ENCODE measurements at places on chromosomes 6 and 20.
A peak's percentile ranks its signal among the peaks of the same experiment; 100 is the strongest.

GRCh38 chr6:29426654-29427053, 11.9 kb downstream of the OR12D1 start:
- no peak for DNase-seq

DNA sequence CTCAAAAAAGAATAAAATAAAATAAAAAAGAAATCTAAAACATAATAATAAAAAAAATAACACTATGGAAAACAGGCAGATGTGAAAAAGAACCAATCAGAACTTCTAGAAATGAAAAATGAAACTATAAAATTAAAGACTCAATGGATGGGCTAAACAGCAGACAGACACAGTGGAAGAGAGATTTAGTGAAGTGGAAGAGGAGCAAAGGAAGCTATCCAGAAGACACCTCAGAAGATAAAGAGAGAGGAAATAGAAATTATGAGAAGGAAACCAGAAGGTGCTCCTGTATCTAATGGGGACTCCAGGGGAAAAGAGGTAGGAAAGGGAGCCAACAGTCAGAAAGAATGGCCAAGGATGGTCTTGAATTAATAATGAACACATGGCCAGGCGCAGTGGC, 18.5 kb downstream of the LAMA5 start:
- no peak for DNase-seq

GRCh38 chr20:19624221-19624965, 133.7 kb upstream of the RIN2 start:
- DNase-seq = no peak

DNA sequence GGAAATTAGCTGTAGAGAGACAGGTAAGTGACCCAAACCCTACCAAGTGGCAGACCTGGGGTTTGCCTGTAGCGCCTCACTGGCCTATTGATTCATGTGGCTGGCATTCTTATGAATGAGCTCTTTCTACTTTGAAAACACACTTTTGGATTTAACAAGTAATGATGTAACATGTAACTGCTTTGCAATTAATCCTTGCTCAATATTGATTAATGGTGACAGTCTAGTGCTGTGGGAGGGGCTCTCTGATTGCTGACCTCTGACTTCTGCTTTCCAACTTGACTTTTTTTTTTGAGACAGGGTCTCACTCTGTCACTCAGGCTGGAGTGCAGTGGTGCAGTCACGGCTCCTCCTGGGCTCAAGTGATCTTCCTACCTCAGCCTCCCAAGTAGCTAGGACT, 82.7 kb downstream of the TIAM2 start:
- DNase-seq = no peak

DNA sequence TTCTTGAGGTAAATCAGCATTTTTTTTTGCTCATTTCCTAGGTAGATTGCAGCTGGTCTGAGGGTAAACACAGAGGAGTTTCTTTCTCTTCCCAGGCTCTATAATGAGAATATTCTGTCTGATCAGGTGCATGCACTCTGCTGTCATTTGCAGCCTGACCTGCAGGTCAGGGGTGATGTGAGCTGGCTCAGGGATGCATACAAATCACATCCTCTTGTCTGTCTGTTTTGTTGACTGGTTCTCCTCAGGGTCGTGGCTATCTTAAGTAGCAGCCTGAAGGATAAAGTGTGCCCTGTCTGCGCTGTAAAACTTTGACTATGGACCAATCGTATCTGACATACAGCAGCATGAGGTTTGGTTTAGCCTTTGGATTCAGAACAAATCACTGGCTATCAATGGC, 183.4 kb upstream of the POU3F2 start:
- DNase-seq = no peak

DNA sequence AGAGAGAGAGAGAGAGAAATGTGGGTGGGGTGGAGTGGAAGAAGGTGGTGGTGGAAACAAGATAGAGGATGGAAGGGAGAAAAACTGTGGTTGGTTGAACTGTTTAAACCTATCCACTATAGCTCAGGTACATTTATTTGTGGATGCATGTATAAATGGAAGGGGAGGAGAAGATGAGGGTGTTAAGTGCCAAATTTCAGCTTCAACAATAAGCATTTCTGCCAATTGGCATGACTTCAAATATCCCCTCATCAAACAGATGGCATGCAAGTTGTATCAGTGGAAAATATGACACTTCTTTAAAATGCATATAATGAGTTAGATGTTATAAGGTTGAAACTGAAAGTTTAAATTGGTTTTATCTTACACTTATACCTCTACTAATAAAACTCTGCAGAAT, 216.1 kb downstream of the LMBRD1 start:
- DNase-seq = no peak

DNA sequence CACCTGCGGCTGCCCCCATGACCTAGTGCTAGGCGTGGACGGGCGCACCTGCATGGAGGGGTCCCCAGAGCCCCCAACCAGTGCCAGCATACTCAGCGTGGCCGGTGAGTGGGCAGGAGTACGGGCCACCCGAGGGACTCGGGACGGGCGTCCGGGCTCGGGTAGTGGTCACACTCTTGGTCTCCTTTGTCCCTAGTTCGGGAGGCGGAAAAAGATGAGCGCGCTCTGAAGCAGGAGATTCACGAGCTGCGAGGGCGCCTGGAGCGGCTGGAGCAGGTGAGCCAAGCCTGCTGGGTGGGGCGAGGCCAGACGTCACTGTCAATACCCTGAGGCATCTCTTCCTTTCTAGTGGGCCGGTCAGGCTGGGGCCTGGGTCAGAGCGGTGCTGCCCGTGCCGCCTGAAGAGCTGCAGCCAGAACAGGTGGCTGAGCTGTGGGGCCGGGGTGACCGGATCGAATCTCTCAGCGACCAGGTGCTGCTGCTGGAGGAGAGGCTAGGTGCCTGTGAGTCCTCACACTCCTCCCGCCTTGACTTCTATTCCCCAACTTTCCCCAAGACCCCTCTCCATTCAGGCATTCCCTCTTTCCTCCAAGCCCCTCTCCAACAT, 2.9 kb downstream of the EGFL8 start:
- DNase-seq = no peak

DNA sequence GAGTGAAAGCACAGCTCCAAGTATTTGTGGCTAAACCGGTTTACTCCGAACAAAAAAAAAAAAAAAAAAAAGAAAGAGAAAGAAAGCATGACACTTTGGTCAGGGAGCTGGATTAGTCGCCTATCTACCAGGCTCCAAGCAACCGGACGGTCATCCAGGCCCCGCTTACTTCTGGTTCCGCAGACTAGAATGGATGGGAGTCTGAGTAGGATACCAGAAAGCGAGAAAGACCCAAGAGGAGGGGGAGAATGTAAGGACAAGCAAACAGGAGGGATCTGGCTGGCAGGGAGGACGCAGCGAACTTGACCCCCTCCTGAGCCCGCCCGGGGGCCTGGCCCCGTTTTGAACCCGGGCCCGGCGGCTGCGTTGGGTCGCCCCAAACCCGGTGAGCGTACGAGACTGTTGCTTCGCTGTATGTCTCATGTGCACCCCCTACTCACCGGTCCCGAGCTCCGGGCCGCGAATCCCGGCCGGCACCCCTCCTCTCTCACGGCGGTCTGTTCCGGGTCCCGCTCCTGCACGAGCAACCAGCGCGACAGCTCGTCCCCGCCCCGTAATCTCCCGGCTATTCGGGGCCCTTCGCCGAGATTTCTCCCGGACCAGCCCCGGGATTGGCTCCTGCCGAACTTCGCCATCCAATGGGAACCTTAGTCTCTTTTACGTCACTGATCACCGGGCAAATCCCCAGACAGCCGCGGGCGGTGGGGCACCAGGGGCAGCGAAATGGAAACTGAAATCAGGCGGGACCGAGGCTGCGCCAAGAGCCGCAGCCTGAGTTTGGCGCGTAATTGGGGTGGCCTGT, at the start of gene TRIM26:
Gene TRIM26 (minus strand): TSS at position 542 of the 802 bp plus-strand sequence. CDS start 14,303 bp downstream, outside the sequence.
- DNase-seq = peak; percentile 93

DNA sequence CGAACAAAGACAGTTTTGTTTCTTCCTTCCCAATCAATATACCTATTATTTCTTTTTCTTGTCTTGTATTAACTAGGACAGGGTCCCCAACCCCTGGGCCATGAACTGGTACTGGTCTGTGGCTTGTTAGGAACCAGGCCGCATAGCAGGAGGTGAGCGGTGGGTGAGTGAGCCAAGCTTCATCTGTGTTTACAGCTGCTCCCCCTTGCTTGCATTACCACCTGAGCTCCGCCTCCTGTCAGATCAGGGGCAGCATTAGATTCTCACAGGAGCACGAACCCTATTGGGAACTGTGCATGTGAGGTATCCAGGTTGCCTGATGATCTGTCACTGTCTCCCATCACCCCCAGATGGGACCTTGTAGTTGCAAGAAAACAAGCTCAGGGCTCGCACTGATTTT, 151.9 kb downstream of the CDKAL1 start:
- no peak for DNase-seq

DNA sequence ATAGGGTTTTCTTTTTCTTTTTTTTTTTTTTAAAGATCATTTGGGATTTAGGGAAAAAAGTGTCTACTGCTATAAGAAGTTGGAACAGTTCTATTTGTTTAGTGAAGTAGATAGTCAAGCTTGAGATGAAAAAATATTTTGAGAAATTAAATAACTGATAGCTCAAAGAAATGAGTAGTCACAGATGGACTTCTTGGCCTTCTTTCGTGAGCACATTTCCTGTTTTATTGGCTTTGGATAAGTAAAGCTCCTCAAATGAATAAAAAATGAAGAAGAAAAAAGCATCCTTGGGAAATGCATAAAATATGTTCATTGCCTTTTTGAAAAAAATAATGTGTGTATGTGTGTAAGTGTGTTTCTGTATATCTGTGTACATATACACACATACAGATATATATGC, 515.9 kb downstream of the GRIK2 start:
- DNase-seq = no peak

DNA sequence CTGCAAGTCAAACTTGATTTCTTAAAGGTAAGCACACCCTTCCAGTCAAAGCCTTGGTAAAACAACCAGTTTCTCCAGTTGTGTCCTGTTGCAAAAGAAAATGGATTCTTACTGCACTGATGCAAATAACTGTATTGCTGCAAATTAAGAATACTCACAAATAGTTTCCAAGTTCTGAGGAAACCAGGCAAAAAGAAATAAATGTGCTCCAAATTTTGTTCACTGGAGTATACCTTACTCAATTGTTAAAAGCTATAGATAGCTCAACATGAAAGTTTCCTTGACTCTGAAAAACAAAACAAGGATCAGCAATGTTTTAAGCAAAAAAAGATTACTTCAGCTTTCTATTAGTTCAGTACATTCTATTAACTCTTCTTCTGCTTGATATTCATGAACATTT, 75.2 kb downstream of the SLC16A10 start:
- no peak for DNase-seq

DNA sequence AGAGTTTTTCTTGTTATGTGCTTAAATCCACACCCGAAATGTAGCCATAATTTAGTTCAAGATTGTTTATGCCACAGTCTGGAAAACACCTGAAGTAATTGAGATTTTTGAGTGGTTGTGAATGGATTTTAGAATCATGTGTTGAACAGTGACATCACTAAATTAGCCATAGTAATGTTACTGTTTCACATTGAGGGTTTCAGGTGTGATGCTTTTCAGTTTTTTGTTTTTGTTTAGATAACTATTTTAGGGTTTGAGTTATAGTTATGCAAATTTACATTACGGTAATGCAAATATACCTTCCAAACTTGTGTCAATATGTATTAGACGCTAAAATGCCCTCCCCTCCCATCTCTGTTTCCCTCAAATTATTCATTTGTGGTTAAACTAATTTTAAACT, 22.9 kb downstream of the QKI start:
- peak; percentile 22 for DNase-seq

- DNase-seq = no peak
Observed at GRCh38 chr6:3798055-3798919, 46.8 kb upstream of the PXDC1 start.

- no peak for DNase-seq
Observed at GRCh38 chr6:33390767-33391277, 801 bp upstream of the KIFC1 start.

DNA sequence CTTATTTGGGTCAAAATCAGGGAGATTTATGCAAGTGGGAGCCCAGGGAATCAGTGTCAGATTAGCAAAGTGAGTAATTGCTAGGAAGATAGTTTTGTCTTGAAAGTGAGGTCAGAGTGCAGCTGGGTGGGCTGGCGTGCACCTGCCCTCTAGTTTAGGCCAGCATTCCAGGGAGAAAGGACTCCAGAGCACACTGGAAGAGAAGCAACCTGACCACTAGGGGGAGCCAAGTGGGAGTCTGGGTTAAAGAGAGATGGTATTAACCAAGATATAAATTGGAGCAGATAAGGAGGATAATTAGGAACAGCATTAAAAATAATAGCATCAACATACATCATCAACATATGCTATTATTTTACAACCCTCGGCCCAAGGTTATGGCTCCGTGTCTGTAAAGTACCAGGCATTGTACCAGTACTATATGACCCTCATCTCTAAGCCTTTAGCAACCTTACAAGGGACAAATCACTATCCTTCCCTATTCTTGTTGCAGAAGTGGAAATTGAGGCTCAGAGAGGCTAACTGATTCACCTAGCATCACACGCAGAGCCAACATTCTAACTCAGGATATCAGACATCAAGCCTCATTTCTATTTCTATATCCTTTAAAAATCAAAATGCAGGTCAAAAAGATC, 57.8 kb downstream of the SLC2A10 start:
- DNase-seq = peak; percentile 84

DNA sequence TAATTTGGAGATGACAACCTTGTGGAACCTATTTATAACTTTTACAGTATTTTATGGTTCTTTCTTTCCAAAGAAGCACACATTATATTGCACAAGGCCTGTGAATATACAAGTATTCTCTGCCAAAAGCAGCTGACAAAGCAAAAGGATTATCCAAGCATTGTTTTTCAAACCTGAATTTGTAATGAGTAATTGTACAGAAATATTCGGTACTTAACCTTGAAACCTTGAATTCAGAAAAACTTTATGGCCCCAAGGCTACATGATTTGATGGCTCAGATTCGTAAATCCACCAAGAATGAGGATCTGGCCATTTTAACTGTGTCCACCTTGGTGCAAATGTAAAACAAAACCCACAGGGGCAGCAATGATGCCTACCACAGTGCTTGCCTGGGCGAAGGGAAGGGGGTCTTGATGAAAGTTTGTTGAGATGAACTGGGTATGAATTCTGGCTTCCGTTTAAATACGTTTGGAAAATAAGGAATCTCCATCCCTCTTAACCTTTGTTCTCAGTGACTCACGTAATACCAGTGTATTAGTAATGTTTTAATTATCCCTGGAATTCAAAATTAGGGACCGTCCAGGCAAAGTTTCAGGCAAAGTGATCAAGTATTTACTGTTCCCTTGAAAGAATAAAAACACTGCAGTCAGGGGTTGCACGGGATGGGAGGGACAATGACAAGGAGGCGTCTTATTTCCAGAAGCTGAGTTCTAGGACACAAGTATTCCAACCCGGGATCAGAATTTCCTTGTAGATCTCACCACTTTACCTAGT, 2.7 kb upstream of the RBM24 start:
- DNase-seq = no peak

GRCh38 chr20:21017528-21018085, 88.6 kb downstream of the LINC00237 start:
- no peak for DNase-seq

GRCh38 chr20:23251779-23252178, 98.8 kb upstream of the NXT1 start:
- DNase-seq = no peak

- no peak for DNase-seq
Observed at GRCh38 chr20:51396365-51396909, 146.1 kb downstream of the NFATC2 start.

Measured in NCI-H526 (cell line).